ENCODE measurements at places on chromosomes 1 and 21.

DNA sequence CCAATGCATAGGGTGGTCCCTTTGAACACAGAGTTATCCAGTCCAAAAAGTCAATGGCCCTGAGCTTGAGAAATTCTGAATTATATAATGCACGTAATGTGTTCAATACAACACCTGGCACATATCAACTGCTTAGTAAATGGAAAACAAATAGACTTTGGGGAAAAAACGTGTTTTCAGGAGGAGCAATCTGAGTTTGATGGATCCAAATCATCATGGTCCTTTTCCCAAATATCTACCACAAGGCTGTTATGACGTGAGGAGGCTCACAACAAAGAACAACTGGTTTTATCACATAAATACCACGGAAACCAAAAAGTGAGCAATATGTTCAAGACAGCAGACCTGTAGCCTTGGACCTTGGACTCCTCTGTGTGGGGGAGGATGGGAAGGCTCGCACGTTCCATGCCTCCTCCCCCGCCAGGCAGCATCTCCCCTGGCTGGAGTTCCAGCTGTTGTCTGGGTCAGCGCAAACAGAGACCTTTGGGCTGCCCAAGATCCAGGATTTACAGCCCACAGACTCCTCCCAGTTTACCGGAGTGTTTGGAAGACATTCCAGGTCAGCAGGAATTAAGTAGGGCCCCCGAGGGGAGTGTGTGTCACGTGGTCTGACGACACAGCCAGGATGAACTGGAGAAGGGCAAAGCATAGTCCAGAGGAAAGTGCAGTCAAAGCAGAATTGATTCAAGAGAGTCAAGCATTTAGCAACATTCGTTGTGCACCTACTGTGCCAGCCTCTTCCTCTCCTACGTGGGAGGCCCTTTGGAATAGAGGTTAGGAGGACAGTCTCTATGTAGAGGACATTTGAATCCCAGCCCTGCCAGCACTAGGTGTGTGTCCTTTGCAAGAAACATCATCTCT is 32.2 kb upstream of the MED18 start:
- DNase-seq, result peak; percentile 46

- DNase-seq, result no peak
Observed at GRCh38 chr1:6426277-6426971, 1.8 kb downstream of the ESPN start.

DNA sequence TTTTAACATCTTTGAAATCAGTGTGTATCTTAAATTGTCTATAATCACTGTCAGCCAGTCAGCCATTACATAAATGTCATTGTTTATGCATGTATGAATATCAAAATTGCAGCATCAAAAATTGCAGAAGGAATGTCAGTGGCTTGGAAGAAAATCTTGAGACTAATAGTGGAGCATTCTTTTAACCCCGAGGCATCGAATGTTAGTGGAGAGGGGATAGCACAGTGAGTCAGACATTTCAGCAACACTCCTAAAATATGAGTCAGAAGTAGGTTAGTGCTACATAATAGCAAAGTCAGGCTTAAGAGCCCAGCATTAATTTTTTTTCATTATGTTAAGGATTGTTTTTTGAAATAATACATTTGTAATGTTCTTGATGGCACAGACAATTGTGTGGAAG is 45.5 kb downstream of the SNRPE start:
- DNase-seq, result no peak

DNA sequence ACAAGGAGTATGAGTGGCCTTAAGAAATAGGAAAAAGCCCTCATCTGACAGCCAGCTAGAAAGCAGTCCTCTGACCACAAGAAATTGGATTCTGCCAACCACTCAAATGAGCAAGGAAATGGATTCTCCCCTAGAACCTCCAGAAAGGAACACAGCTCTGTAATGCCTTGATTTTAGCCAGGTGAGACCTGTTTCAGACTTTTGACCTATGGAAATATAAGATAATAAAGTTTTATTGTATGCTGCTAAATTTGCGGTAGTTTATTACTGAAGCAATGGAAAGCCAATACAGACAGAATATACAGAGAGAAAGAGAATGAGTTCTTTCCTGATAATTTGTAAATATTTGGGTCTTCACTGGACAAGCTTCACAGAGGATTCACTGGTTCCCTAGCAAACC is 28.8 kb upstream of the SELE start:
- no peak for DNase-seq

DNA sequence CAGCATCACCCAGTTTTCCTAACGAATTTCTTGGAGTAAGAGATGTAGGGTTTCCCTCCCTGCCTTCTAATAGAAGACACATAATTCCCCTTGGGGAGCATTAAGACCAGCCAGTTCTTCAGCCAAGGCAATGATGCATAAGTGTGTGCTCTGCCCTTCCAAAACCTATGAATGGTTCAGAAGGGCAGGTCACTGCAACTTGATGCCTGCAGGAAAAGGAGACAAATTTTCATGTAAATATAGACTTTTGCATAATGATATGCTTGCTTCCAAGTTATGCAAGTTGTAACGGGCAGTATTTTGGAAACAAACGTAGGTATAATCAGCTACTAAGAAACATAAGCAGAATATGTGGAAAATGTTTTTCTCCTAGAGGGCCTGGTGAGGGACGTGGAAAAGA is 31.6 kb downstream of the PTGS2 start:
- DNase-seq, result no peak

GRCh38 chr1:155182052-155182550 is 8.5 kb downstream of the TRIM46 start:
- no peak for DNase-seq

DNA sequence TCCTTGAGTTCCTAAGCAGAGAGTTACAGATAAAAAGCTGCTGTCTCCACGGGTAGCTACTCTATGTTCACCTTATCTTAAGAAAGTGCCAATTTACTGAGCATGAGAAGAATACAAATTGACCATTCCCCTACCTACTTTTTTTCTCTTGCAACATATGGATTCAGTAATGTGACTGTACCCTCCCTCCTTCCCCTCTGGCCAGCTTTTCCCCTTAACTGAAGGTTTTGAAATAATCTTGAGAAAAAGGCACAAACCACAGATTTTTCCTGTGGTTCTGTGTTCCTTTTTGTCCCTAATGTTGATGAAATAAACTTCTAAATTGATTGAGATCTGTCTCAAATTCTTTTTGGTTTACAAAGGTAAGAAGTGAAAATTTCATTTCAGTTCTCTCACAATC is 2.6 kb upstream of the CD2 start:
- DNase-seq, result no peak

DNA sequence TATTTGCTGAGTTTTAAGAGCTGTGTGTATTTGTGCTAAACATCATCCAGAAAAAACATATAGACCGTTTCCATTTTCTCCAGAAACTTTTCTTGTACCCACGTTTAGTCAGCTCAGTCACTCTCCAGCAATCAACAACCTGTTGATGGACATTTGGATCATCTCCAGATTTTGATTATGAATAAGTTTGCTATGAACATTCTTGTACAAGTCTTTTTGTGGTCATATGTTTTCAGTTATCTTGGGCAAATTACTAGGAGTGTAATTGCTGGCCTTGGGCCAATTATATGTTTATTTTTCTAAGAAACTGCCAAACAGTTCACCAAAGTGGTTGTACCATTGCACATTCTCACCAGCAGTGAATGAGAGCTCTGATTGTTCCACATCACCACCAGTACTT is 221.8 kb downstream of the CENPF start:
- no peak for DNase-seq

GRCh38 chr1:226486161-226486560 is 62.4 kb upstream of the STUM start:
- DNase-seq, result no peak

DNA sequence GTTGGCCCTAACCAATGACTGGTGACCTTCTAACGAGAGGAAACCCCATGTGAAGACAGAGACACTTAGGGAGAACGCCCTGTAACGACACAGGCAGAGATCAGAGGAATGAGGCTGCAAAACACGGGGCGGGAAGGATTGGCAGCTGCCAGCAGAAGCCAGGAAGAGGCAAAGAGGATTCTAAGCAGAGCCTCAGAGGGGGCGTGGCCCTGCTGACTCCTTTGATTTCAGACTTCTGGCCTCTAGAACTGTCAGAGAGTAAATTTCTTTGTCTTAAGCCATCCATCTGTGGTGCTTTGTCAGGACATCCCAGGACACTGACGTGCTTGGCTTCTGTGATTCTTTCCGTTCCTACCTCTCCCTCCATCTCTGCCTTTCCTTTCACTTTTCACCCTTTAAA is 79.3 kb downstream of the SH3BGR start:
- DNase-seq, result no peak

DNA sequence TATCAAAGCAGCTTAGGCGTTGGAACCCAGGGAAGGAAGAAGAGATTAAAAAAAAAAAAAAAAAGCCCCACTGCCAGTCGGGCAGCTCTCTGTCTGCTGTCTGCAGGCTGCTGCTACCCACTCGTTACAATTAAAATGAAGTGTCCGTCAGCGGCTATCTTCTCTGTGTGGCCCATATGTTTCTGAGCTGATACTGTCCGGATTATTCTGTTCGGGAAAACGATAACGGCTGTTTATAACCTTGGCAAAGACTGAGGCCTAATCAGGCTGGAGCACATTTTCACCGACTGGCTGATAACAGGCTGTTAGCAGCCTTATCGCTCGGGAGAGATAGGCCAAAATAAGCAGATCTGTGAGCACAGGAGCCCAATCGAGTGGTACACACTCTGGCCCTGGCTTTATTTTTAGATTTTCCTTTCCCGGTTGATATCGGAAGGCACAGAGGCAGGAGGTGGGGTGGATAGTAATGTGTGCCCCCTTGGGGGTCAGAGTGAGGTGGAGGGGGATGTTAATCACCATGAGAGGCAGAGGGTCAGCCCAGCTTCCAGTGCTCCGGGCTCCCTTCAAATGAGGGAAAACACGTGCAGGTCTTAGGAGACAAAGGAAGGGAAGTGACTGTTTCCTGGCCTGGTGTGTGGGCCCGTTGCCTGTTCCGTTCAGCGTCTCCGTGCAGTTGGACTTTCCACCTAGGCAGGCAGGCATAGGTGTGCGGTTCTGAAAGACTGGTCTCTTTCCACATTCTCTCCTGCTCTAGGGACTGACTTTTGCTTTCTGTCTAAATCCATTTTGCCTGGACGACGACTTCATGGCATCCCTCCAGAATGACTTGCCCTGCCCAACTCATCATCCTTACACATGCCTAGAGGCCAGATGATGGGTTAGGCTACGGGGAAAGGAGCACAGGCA is 153.4 kb downstream of the PBX1 start:
- no peak for DNase-seq

DNA sequence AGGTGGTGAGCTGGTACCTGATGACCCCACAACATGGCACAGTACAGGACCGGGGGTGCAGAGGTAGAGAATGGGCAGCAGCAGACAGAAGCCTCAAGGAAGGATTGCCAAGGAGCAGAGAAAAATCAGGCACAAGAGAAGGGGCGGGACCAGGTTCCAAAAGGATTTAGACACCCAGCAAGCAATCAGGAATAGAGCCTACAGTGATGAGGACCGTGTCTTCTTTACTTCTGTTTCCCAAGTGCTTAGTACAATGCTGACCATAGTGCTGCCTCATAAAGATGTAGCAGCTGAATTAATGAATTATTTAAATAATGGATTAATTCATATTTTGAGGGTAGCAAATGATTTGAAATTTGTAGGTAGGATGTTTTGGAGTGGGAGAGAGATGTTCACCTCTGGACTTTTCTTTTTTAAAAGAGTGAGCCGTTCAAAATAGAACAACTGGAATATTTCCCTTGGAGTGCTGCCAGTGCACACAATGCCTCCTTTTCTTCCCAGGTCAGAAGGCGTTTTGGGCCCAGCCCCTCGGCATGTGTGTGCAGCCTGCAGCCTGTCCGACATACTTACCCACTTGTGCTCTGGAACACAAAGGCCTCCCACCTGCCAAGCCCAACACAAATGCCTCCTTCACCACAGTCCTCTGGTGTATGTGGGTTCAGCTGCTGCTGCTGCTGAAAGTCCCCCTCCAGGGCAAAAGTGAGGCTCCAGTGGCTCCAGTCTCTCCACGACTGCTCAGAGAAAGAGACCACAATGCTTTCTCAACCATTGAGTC is 19.6 kb downstream of the KANK4 start:
- no peak for DNase-seq

GRCh38 chr1:196143602-196144342 is 464.5 kb downstream of the KCNT2 start:
- no peak for DNase-seq

DNA sequence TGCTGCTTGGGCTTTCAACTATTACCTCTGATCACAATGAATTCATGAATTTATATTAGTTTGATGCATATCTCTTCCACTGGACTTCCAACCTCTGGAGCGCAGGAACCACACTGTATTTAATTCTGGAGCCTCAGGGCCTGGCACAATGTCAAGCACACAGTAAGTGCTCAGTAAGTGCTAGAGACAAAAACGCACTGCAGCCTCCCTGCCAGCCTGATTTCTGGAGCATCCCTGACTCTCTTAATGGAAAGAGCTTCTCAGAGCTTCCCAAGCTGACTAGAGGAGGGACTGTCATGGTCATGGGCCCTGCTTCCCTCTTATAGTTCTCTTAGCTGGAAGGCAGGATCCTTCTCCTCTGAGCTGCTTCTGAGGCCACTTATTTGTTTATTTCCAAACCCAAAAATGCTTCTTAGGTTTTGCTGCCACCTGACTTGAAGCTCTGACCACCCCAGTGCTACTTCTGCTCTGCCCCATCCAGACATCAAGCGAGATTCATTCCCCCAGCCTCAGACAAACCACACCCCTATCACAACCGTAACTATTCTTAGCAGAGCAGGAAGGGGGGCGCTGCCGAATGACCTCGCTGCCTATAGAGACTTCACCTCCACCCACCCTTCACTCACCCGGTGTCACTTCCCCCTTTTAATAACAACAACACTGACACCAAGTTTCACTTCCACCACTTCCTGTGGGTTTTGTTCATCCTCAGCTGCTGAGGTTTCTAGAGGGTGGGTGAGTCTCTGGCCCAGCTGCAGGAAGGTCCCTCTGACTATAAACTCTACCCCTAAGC is 33.6 kb downstream of the NUAK2 start:
- DNase-seq, result no peak

GRCh38 chr1:17542645-17543044 is 3.1 kb downstream of the ARHGEF10L start:
- no peak for DNase-seq

- DNase-seq, result no peak
Observed at GRCh38 chr1:176032040-176032645, 174.9 kb downstream of the COP1 start.

- DNase-seq, result no peak
Observed at GRCh38 chr1:172476218-172476811, 32.4 kb upstream of the PIGC start.

GRCh38 chr1:55204997-55205396 is 10.2 kb downstream of the USP24 start:
- no peak for DNase-seq

- no peak for DNase-seq
Observed at GRCh38 chr1:183871142-183871541, 66.2 kb downstream of the RGL1 start.

GRCh38 chr1:241440904-241441303 is 78.7 kb downstream of the FH start:
- DNase-seq, result no peak

GRCh38 chr1:182003025-182003725 is 58.3 kb downstream of the ZNF648 start:
- DNase-seq, result no peak
